Activated CD4-positive, CD25-positive, alpha-beta regulatory T cell treated with anti-CD3 and anti-CD28 coated beads, Interleukin-2, amount 50 U/mL, for 16 hours (primary cell): ENCODE measurements at places on chromosomes 13 and 19.

GRCh38 chr13:29802621-29803020 lies 47.8 kb downstream of the UBL3 start:
- DNase-seq = no peak

GRCh38 chr19:46786236-46787039 lies 2.0 kb downstream of the SLC1A5 start:
- DNase-seq = peak; percentile 77

DNA sequence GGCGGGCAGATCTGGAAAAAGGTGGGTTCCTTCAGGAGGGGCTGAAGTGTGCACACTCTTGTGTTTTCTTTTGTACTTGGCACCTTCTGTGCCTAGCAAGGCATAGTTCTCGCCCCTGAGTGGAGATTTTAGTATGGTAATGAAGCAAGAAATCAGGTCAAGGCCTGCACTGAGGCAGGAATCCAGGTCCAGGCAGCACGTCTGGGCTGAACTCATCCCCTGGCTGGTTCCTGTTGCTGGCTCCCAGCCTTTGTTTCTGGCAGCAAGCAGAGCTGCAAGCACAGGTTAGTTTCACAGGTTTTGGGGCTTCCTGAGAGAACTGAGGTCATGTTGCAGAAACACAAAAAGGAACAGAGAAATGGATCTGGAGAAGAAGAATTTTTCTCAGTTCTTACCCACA lies 21.2 kb downstream of the SIGLEC7 start:
- no peak for DNase-seq

DNA sequence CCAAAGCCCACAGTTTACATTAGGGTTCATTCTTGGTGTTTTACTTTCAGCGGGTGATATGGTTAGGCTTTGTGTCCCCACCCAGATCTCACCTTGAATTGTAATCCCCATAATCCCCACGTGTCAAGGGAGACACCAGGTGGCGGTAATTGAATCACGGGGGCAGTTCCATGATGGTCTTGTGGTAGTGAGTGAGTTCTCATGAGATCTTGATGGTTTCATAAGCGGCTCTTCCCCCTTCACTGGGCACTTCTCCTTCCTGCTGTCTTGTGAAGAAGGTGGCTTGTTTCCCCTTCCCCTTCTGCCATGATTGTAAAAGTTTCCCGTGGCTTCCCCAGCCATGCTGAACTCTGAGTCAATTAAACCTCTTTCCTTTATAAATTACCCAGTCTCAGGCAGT lies 12.0 kb downstream of the FPR2 start:
- DNase-seq = no peak

DNA sequence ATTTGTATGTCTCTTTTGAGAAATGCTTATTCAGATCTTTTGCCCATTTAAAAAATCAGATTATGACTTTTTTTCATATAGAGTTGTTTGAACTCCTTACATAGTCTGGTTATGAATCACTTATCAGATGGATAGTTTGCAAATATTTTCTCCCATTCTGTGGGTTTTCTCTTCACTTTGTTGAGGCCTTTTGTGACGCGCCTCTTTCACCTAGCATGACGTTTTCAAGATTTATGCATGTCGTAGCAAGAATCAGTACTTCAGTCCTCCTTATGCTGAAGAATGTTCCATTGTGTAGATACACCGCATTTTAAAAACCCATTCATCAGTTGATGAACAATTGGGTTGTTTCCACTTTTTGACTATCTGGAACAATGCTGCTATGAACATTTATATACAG lies 13.4 kb downstream of the PABPC3 start:
- no peak for DNase-seq

GRCh38 chr13:61276401-61276800 lies 139.2 kb downstream of the PCDH20 start:
- DNase-seq = no peak

DNA sequence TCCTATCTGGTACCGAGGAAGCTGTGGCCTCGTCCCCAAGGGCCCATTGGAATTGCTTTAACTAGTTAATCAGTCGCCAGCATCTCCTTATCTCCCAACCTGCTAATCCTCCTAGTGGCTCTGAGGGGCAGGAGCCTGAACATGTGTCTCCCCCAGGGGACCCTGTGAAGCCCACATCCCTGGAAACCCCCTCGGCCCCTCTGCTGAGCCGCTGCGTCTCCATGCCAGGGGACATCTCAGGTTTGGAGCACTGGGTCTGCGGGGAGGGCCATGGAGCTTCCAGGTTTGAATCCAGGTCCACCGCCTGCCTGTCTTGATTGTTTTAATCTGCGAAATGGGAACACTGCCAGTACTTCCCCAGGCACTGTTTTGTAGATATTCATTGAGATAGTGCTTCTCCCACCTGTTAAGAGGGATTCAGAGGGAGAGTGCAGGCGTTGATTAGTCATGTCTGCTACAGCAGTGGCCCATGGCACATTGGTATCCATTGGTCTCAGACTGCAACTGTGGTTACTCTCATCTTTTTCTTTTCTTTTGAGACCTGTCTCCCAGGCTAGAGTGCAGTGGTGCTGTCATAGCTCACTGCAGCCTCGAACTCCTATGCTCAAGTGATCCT lies 6.4 kb downstream of the PNPLA6 start:
- no peak for DNase-seq

GRCh38 chr19:14305706-14306105 lies 75.5 kb upstream of the ADGRE5 start:
- DNase-seq = no peak

DNA sequence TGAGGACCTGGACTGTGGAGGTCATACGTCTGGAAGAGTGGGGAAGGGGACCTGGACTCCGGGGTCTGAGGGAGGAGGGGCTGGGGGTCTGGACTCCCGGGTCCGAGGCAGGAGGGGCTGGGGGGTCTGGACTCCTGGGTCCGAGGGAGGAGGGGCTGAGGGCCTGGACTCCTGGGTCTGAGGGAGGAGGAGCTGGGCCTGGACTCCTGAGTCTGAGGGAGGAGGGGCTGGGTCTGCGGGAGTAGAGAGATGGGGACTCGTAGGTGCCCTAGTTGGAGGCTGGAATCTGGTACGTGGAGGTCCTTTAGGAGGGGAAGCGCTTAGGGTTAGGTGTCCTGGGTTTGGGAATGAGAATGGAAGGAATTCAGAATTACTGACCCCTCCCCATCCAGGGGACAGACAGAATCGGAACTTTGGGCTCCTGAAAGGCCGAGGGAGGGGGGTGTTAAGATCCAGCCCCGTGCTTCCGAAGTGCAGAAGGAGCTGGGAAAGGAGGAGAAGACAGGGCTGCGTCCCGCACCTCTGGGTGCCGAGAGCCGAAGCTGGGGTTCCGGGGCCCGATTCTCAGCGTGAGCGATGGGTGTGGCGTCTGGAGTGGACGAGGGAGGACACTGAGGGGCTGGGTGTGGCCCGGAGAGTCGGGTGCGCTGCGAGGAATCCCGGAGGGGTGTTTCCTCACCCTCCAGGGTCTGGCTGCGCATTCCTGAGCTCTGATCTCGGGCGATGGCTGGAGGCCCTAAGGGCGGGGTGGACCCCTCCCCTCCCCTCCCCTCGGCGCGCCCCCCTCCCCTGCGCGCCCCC lies 608 bp downstream of the MYADM start:
- no peak for DNase-seq

- DNase-seq = no peak
Observed at GRCh38 chr13:104301171-104301975, 1235.2 kb upstream of the SLC10A2 start.

GRCh38 chr13:74068471-74068870 lies 65.7 kb downstream of the KLF12 start:
- DNase-seq = no peak

DNA sequence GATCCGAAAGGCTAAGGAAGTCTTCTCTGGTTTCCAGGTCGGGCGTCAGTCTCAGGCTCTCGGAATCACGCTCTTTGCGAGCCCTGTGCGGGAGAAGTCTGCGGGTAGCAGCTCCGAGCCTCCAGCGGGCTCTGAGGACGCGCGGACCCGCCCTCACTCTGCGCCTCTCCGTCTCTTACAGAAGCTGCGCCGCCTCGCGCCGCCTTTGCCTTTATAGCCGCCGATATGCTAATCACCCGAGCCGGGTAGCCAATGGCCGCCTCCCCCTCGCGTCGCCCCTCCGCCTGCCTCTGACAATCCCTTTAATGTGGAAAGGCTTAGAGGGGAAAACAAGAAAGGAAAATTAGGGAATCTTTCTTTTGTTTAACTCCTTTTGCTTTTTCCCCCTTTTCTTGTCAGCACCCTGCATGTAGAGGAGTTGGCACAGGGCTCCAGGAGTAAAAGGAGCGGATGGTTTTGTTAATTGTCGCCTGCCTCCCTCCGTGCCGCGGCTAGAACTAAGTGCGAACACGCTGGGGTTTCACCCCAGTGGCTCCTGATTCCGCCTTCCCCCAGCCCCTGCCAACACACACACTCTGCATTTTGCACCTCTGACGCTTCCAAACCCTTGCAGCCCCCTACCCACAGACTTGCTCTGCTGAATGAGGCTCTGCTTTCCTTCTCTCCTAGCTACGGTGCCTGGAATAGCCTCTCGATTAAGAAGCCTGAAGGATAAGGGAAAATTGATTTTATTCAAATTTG lies at the start of gene PCDH8:
Gene PCDH8 (minus strand): TSS at position 186 of the 741 bp plus-strand sequence. CDS start 204 bp downstream, outside the sequence.
- DNase-seq = no peak

GRCh38 chr13:77412116-77412635 lies 85.3 kb upstream of the MYCBP2 start:
- no peak for DNase-seq

DNA sequence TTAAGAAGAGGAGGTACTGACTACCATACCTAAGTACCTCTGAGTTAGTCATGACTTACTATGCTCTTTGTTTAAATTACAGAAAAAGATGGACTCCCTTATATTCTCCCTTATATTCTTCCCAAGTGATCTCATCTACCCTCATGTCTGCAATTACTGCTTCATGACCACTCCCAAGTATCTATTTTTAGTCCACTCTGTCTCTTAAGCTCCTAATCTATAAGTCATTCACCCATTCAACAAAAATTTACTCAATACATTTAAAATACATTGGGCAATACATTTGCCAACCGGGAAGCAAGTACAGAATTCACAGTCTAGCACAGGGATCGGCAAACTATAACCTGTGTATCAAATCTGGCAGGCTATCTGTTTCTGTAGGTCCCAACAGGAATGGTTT lies 42.6 kb downstream of the KPNA3 start:
- no peak for DNase-seq

GRCh38 chr13:22372261-22372660 lies 701.4 kb downstream of the FGF9 start:
- no peak for DNase-seq

GRCh38 chr19:58279042-58279924 lies 528 bp downstream of the ZNF8 start:
- DNase-seq = no peak

GRCh38 chr19:33294058-33294798 lies 8.1 kb downstream of the CEBPA start:
- no peak for DNase-seq

- DNase-seq = no peak
Observed at GRCh38 chr13:94431574-94431973, 47.9 kb downstream of the DCT start.

- DNase-seq = no peak
Observed at GRCh38 chr13:51419001-51419636, 33.7 kb downstream of the INTS6 start.

GRCh38 chr19:3606690-3607289 lies at the start of gene TBXA2R:
TSS of gene TBXA2R (minus strand) at chr19:3606875. CDS start at chr19:3600634, 6,241 bp downstream.
- DNase-seq = no peak

DNA sequence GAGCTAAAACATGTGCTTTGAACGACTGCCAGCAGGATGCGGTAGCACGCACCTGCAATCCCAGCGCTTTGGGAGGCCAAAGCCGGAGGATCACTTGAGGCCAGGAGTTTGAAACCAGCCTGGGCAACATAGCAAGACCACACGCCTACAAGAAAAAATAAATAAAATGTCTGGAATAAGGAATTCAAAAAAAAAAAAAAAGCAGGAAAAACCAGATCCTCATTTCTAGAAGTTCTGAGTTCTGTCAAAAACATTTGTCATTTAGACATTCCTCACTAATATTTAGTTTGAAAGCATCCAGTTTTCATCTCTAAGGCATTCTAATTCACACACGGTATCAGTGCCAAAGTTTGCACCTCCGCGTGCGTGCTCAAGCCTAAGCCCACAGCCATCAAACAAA lies 36.9 kb upstream of the USE1 start:
- DNase-seq = no peak

DNA sequence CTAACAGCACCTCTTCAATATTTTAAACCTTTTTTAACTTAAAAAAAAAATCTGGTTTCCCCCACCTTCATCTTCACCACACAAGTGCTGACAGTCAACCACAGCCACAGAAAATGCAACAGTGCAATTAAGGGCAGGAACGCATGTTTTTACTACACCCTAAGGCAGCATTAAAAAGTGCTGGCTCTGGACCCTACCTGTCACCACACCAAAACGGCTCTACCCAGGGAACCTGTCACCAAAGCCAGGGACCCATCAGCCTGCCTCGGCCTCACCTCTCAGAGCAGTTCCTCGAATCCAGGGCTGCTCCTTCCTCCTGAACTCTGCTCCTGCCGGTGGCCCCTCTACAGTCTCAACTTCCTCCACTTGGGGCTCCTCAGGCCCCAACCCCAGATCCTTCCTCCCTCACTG lies 22.5 kb upstream of the SLC35E1 start:
- DNase-seq = no peak

- DNase-seq = no peak
Observed at GRCh38 chr13:95745752-95746151, 68.8 kb downstream of the DNAJC3 start.

DNA sequence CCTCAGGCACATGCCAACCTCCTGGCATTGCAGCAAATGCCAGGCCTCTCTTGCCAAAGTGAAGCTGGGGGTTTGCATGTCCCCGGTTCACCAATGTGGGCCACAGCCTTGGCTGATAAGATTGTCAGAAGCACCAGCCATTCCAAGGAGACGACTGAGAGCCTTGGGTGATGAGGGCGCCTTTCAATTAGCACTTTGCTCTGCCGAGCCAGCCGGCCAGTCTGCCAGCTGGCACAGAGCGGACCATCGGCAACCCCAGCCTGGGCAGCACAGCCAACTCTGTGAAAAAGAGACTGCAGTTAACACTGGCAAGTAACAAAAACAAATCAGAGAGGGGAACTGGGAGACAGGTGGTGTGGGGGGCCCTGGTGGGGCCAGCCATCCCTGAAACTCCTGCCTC lies 67.3 kb downstream of the EFNB2 start:
- DNase-seq = no peak

- DNase-seq = no peak
Observed at GRCh38 chr19:49200238-49200862, 42.8 kb downstream of the TRPM4 start.

DNA sequence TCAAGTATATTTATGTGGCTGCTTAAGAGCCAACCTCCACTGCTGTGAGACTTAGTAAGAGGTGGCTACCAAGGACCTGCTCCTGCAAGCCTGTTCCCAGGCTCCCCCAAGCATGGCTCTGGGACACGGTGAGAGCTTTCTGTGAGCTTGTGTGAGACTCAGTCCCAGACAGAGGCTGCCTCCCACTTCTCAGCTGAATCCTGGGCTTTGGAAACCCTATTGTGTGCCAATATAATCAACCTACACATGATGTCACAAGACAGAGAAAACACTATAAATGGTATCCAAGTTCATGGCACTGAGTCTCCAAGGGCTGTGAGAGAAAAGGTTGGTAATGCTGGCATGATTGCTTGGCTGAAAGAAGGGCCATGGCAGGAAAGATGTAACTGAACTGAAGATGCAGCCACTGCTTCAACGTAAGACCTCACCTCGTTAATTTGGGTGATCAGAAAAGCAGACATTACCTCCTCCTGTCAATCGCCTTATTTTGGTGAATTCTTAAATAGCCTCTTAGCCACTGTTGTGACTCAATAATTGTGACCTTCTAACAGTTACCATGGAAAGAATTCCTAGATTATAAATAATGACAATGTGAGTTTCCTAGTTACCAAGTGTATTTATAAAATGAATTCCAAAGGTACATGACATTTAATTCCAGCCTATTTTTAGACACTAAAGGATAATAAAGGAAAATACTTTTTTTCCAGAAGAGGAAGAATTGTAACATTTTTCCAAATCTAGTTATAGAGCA lies 332.0 kb downstream of the IRS2 start:
- no peak for DNase-seq
